ENCODE measurements at places on chromosomes 1 and 21. TPM values are rescaled to one million over a fixed set of nuclear protein-coding genes. Genes with fewer than 3 reads are reported as not detected.

FAM78B gene
- total RNA-seq, result 5.4 TPM

CNR2 gene
- total RNA-seq, result not detected

IL19 gene
- not detected for total RNA-seq

SH2D2A gene
- total RNA-seq, result 8.2 TPM

TMEM61 gene
- total RNA-seq, result not detected

Measured in sigmoid colon (tissue), 7 donors.